ENCODE measurements at places on chromosomes 3 and 15.

- no peak for DNase-seq
These were observed 4.7 kb downstream of the LRRC15 start for GRCh38 chr3:194364652-194365434.

- DNase-seq, result no peak
These were observed 88.5 kb downstream of the B3GALNT1 start for GRCh38 chr3:161016417-161017313.

GRCh38 chr15:33639978-33640377 lies 328.3 kb upstream of the CHRM5 start:
- DNase-seq, result no peak

DNA sequence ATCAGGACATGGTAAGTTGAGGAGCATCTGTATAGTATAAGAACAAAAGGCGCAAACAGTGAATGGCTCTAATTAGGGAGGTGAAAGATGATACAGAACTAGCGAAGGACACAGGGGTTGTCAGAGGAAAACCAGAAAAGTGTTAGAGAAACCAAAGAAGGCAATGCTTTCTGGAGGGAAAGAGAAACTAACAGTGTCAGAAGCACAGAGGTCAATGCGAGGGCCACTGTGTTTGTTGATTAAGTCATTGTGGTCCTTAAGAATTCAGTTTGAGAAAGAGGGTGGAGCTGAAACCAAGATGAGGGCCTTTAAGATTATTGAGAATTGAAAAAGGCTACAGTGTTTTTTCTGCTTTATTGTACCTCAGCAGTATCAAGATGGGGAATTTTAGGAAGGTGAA lies 28.8 kb downstream of the ATG7 start:
- DNase-seq, result no peak

DNA sequence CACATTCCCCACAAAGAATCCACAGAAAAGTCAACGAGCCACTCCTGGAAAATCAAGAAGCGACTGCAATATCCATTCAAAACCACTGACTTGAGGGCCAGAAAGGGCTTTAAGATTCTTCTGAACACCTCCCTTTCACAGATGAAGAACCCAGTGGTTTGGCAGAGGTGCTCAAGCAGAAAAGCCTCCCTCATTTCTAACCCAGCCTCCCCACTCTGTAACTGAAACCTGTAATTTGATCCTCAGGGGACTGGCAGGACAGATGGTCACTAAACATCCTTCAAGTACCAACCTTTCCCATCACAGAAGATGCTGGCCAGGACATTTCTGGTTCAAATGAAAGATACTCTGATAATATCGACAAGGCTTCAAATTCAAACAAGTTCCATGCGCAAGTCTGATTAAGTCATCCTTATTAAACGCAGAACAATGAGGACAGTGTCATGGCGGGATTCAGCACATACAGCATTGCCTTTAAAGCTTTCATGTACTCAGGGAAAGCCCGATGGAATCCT lies 5.5 kb downstream of the SEMA5B start:
- DNase-seq, result no peak

GRCh38 chr3:151866711-151867410 lies 6.6 kb upstream of the SUCNR1 start:
- DNase-seq, result no peak

All from endodermal cell (in vitro differentiated cells).